Retina (tissue), 1 donor: ENCODE measurements at places on chromosomes 5 and 9.
A peak's percentile ranks its signal among the peaks of the same experiment; 100 is the strongest.

DNA sequence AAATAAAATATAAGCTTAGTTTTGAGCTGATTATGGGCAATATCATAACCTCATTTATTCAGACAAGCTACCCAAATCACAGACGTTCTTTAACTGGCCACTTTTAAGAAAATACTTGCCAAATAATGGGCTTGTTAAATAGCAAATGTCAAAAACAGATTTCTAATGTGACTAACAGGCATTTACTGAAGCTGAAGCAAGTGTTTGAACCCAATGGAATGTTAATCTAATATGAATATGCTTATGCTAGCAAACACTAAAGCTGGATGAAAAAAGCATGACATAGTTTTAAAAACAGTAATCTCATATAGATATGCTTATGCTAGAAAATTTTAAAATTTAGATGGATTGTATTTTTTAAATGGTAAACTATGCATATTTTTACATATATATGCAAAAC, 411.6 kb upstream of the PTGER4 start:
- no peak for DNase-seq

GRCh38 chr5:138354387-138354786, 1.9 kb downstream of the KDM3B start:
- DNase-seq: peak; percentile 17

- no peak for DNase-seq
Observed at GRCh38 chr9:94743035-94743954, 16.8 kb downstream of the AOPEP start.

DNA sequence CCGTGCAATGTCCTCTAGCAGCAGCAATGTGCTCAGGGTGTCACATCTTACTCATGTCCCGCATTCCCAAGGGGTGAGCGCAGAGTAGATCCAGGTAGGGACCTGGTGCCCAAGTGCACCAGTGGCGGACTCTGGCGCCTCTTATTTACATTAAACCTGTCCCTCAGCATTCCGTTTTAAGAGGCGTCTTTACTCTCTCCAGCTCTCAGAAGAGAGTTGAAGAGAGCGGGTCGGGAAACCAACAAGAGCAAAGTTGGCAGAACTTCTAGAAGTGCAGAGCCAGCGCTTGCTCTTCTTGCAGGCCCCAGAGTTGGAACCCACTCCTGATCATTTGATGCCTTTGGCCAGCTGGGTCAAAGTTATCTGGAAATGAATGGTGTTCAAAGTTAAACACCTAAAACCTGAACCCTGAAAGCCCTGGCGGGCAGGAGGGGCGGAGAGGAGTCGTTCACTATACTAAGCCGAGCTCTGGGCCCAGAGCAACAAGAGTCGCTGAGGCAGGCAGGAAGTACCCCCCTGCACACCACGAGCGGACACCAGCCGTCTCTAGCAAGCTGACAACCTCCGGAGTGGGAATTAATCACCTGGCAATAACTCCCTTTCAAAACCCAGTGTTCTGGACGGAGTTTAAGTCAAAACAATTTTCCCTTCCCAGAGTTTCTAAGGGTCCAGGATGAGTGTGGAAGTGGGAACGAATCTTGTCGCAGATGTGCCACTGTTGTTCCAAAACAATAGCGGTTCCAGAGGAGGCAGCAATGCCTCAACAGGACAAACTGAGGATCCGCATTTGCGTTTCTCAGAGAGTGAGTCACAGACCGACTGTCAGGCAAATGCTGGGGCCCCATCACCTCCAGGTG, 122.8 kb downstream of the TMEM161B start:
- peak; percentile 67 for DNase-seq

DNA sequence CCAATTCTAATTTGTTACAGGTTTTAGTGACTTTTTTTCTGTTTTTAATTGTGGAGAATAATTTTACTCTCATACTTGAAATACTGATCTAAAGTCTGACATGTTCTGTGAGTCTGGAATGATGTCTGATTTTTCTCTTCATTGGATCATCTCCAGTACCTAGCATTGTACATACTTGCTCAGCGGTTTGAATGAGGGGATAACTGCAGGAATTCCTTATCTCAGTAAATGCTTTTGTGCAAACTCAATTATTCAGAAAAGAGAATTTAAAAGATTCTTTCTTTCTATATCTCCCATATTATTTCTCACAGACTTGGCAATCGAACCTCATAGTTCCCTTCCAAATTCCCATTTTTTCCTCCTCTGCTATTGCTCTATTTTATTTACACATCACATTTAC, 397.9 kb upstream of the SGCD start:
- DNase-seq: no peak

DNA sequence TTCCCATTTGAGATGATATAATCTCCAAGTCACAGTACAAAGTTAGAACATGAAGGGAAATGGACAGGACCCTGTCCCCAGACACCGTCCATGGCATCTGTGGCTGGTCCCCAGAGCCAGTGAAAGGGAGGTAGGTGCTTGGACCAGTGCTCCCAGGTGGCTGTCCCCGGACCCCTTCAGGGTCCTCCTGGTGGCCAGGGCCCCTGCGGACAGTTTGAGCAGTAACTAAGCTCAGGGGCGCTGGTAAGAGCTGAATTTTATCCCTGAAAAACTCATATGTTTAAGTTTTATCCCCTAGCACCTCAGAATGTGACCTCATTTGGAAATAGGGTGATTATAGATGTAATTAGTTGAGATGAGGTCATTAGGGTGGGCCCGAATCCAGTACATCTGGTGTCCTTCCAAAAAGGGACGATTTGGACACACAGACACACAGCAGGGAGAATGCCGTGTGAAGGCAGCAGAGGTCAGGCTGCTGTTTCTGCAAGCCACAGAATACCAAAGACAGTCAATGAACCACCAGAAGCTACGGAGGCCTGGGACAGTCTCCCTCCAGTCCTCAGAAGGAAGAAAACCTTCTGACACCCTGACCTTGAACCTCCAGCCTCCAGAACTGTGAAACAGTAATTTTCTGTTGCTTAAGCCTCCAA, 185.0 kb downstream of the ATPSCKMT start:
- DNase-seq: no peak

GRCh38 chr5:181069767-181070491, 29.9 kb downstream of the BTNL9 start:
- no peak for DNase-seq

DNA sequence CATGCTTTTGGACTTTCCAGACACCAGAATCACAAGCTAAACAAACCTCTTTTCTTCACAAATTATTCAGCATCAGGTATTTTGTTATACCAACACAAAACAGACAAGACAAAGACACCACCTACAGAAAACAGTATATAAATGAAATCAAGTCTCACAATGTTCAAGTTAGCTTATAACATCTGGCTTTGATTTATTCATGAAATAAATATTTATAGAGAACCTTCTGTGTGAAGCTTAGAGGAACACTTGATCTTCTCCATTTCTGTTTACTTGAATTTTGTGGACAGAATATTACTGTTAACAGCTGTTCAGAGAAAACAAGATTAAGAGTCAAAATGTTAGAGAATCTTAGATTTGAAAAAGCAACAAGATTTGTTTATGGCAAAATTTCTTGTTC, 137.4 kb upstream of the PRR16 start:
- no peak for DNase-seq

- no peak for DNase-seq
Observed at GRCh38 chr9:114666401-114666800, 8.8 kb upstream of the TEX53 start.
